ENCODE measurements at places on chromosomes 13 and 19. TPM values are rescaled to one million over a fixed set of nuclear protein-coding genes. Genes with fewer than 3 reads are reported as not detected.

- no peak for DNase-seq
These were observed 640 bp downstream of the ZSCAN5A start for GRCh38 chr19:56314018-56314380.

- DNase-seq, result peak; percentile 73
These were observed 315.7 kb downstream of the FGF9 start for GRCh38 chr13:21986602-21987001.

Gene THSD8
- polyA plus RNA-seq, result 2.2 TPM

- no peak for DNase-seq
These were observed 2.9 kb downstream of the KLK15 start for GRCh38 chr19:50830266-50831025.

Gene WDR88
- 0.63 TPM for polyA plus RNA-seq

DNA sequence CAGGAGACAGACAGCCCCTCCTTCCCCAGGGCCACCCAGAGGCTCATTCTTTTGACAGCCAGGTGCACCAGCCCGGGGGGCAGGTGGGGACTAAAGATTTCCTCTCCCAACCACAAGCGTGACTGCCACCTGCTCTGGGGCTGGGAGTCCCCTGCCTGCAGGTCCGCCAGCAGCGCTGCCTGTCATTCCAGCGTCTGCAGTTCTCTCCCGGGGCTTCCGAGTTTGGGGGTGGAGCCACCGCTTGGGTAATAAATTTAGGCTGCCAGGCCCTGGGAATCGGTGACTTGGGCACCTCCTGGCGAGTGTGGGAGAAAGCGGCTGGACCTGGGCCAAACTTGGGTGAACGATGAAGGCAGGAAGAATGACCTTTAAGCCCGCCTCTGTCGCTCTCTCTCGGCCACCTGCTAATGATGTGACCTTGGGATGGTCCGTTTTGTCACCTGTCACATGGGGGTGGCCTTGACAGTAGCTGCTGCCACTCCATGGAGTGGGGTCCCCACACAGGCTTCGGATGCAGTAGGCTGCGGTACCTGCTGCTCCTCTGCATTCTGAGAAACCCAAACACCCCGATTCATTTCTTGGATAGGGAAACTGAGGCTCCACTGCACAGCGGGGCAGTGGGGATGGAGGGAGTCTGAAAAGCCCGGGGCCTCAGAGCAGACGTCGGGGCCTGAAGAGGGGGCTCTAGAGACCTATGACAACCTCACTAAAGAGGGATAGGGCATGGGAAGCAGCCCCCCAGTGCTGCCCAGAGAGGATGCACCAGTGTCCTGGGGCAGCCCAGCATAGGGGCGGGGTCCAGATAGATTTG lies 12.8 kb downstream of the FUT6 start:
- no peak for DNase-seq

Gene SIGLEC5
- 0.35 TPM for polyA plus RNA-seq

GRCh38 chr19:30647891-30648720 lies 275.9 kb downstream of the ZNF536 start:
- no peak for DNase-seq

DNA sequence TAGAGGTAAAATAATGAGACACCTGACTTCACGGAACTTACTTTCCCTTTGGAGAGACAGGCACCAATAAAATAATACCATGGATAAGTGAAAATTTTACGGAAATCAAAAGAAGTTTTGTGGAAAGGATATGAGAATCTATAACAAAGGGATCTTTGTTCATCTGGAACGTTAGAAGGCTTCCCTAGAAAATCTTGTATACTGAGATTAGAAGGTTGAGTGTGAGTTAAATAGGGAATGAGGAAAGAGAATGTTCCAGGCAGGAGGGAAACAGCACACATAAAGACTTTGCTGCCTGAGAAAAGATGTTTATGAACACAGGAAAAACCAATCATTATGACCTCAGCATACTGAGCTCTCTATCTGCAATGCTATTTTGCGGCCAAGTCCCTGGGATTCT lies 19.6 kb upstream of the RAP2A start:
- DNase-seq, result no peak

DNA sequence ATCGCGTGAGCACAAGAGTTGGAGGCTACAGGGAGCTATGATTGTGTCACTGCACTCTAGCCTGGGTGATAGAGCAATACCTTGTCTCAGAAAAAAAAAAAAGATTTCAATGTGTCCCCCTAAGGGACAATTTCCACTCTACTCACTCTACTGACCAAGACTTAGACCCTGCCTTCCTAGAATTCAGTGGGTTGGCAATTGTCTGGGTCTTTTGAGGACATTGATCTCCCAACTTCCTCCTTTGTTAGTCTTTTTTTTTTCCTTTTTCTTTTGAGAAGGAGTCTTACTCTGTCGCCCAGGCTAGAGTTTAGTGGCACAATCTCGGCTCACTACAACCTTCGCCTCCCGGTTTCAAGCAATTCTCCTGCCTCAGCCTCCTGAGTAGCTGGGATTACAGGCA lies 2.2 kb downstream of the SPTBN4 start:
- no peak for DNase-seq
